ENCODE measurements at places on chromosomes 5 and 9.

DNA sequence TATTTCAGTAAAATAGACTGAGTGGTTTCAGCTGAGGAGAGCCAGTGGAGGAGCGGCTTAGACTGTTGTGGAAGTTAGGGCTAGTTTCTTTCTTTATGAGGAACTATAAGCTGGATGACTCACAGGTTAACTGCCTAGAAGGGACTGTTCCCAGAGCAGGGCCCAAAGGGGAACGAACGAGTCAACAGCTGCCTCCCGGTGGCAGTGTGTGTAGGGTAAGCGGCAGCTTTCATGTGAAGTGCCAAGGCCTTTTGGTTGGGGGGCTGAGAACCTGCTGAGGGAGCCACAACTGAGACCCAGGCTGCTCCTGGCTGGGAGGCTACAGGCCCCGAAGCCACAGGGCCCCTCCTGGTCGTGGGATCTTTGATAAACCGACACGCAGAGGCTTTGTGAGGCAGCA lies 7.0 kb downstream of the SQSTM1 start:
- DNase-seq = no peak

GRCh38 chr5:90344689-90345088 lies 64.9 kb downstream of the CETN3 start:
- no peak for DNase-seq

- no peak for DNase-seq
These were observed 364.6 kb downstream of the BRINP1 start for GRCh38 chr9:119004618-119004990.

- no peak for DNase-seq
These were observed 463.4 kb downstream of the ZNF608 start for GRCh38 chr5:124283031-124283430.

DNA sequence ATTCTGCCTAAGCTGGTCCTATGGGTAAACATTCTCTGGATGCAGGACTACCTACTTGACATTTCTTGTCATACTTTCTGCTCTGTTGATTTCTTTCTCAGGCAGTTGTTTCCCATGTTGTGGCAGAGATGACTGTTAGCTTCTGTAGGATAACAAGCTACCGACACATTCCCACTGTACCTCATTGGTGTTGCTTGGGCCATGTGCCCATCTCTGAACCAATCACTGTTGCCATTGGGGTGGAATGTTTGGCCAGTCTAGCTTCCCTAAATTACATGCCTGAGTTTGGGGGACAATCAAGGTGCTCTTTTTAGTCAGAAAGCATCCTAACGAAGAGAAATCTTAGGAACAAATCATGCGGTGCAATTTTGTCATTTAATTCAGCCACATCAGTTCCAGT lies 212.0 kb downstream of the KDM4C start:
- no peak for DNase-seq

GRCh38 chr9:113364951-113365350 lies 11.8 kb downstream of the HDHD3 start:
- no peak for DNase-seq

GRCh38 chr5:153558957-153559356 lies 68.5 kb downstream of the GRIA1 start:
- DNase-seq = no peak

DNA sequence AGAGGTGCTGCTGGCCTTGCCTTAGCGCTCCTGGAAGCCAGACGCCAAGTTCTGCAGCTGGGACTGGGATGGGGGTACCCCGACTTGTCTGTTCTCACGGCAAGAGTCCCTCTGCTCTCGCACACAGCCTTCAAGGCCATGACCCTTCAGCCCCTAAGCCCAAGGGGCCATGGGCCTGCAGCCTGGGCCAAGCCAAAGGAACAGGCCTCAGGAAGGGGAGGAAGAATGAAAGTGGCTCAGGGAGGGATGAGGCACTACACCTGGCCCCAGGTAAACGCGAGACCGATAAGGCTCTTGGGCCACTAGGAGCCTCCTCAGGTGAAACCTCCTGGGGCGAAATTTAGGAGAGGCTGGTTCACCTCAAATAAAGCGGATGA lies 3.9 kb downstream of the EBF1 start:
- no peak for DNase-seq

- no peak for DNase-seq
These were observed 1126.7 kb upstream of the CDH9 start for GRCh38 chr5:28165096-28165495.
